ENCODE measurements at places on chromosomes 4 and X. TPM values are rescaled to one million over a fixed set of nuclear protein-coding genes. Genes with fewer than 3 reads are reported as not detected.
A peak's percentile ranks its signal among the peaks of the same experiment; 100 is the strongest.

- no peak for DNase-seq
- no peak overlapping the region for H3K27ac ChIP-seq
- H3K36me3 ChIP-seq: no peaks in the 10 kb centered on the region
- H3K27me3 ChIP-seq: no peaks in the 10 kb centered on the region
- H3K4me3 ChIP-seq: no peak overlapping the region
These were observed 7.6 kb upstream of the SPON2 start for GRCh38 chr4:1179976-1180375.

DNA sequence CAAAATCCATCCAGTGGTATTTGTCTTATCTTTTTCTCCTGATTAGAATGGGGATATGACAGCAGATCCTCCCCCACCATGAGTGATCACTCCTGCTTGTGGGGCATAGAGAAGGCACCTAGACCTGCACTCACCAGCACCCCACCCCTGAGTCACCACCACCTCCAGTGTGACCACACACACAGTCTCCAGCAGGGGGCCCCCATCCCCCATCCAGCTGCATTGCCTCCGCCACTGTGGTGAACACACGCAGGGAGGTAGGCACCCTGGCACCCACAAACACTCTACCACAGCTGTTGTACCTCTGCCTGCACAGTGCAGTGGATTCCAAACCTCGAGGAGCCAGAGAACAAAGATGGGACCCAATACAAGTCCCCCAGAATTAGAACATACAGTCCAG lies 9.0 kb upstream of the MAGEA8 start:
- no peak for DNase-seq
- no peaks in the 10 kb centered on the region for H3K4me1 ChIP-seq
- H3K27me3 ChIP-seq: no peaks in the 10 kb centered on the region
- no peak overlapping the region for H3K4me3 ChIP-seq
- H3K36me3 ChIP-seq: no peaks in the 10 kb centered on the region

GRCh38 chr4:74874753-74875367 lies 58.1 kb upstream of the PARM1 start:
- H3K36me3 ChIP-seq: no peaks in the 10 kb centered on the region
- peaks cover 6% of the 10 kb centered on the region for H3K27me3 ChIP-seq
- H3K4me3 ChIP-seq: no peak overlapping the region
- H3K4me1 ChIP-seq: no peaks in the 10 kb centered on the region

DNA sequence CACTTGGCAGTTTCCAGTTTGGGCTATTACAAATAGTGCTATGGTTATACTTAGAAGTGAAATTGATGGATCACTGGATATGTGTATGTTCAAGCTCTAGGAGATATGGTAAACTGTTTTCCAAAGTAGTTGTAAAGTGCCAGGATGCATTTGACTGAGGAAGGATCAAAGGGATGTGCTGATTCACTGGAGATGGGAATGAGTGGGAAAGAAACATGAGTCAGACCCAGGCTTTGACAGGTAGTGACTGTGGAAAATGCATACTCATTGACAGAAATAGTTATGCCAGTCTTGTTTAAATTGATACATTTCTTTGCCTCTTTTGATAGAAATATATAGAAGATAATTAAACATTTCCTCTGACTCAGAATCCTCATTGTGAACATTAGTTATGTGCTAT lies 77.9 kb downstream of the CEP135 start:
- no peaks in the 10 kb centered on the region for H3K4me1 ChIP-seq
- H3K4me3 ChIP-seq: no peak overlapping the region
- no peak overlapping the region for H3K27ac ChIP-seq
- no peaks in the 10 kb centered on the region for H3K27me3 ChIP-seq
- no peak for DNase-seq
- H3K36me3 ChIP-seq: no peaks in the 10 kb centered on the region

DNA sequence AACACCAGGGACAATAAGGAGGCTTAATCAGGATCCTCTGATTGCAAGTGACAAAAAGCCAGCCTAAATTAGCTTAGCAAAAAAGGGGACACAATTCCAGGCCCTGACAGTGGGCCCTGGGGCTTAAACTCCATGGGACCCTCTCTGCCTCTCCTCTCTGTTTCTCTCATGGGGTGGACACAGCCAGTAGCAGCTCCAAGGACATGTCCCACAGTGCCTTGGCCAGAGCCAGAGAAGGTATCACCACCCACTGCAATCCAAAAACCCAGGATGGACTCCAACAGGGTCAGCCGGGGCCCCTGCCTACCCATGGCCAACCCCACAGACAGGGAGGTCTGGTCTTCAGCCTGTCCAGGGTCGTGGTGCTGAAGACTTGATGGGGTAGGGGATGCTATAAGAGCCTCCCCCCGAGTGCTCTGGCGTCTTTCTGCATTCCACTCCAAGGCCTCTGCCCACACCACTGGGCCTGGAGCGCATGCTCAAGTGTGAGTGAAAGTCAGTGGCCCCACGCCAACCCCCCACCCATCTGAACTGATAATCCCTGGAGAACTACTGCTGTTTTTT lies 19.7 kb upstream of the PPP2R2C start:
- H3K27me3 ChIP-seq: no peaks in the 10 kb centered on the region
- H3K27ac ChIP-seq: no peak overlapping the region
- H3K36me3 ChIP-seq: no peaks in the 10 kb centered on the region
- no peaks in the 10 kb centered on the region for H3K4me1 ChIP-seq
- DNase-seq: no peak
- no peak overlapping the region for H3K4me3 ChIP-seq

Gene APOO
- 17.3 TPM for total RNA-seq

DNA sequence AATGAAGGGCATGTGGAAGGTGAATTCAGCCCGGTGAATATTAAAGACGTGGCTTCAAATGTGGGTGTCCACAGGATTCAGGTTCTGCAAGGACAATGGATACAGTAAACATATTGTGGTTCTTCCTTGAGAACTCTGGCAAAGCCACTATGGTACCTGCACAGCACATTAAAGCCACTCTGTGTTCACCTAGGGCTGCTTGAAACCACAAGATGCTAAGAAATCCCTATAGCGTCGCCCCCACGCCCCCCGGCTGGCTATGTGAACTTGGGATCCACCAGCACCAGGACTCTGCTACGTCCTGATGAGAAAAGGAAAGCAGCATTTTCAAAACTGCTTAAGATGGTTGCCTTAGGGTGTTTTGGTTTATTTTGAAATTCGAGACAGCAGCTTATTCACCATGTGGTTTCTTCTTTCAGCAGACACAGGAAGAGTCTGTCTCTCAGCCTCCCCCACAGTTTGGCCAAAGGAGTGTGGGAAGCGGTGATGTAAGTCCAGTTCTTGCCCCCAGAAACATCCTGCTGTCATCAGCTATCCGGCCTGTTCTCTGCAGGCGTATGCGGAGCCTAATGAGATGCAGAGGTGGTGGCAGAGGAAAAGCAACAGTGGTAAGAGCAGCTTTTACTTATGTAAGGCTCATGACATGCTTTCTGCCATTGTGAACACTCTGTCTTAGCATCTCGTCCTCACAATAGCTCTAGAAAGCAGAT lies 111.5 kb downstream of the AFAP1 start:
- H3K27ac ChIP-seq: peak overlapping the region; percentile 65
- no peak overlapping the region for H3K4me3 ChIP-seq
- no peak for DNase-seq
- no peaks in the 10 kb centered on the region for H3K36me3 ChIP-seq
- no peaks in the 10 kb centered on the region for H3K27me3 ChIP-seq

DNA sequence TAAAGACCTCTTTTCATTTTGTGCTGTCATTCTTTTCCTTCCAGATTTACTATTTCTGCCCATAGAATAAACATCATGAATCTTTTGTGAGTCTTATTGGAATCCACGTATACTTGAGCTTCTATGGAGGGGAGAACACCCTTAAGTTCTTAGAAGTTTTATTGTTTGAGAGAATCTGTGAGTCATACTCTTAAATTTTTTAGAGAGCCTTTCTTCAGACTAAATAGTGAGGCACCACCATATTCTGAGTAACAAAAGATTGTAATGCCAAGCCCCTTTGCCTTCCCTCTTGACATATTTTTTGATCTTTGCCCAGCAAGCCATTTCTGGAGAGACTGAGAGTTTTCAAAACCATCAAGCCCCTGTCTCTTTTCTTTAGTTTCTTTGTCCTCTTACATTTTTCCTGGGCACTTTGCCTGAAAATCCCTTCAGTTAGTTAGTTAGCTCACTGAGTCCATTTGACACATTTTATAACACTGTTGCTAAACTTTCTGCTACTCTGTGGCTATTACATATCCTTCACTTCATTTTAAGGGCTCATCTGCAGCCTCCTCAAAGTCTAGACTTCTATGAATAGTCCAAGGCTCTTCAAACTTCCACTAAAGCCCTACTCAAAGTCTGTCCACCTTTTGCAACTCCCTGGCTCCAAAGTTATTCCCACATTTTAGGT lies 65.3 kb upstream of the NDUFC1 start:
- H3K27ac ChIP-seq: no peak overlapping the region
- H3K4me1 ChIP-seq: no peaks in the 10 kb centered on the region
- H3K27me3 ChIP-seq: no peaks in the 10 kb centered on the region

- no peak for DNase-seq
- no peaks in the 10 kb centered on the region for H3K4me1 ChIP-seq
- H3K4me3 ChIP-seq: no peak overlapping the region
- no peaks in the 10 kb centered on the region for H3K36me3 ChIP-seq
- H3K27ac ChIP-seq: no peak overlapping the region
- H3K27me3 ChIP-seq: no peaks in the 10 kb centered on the region
These were observed 10.2 kb upstream of the CLDN24 start for GRCh38 chr4:183332447-183332846.
